ENCODE measurements at places on chromosomes 4 and X. TPM values are rescaled to one million over a fixed set of nuclear protein-coding genes. Genes with fewer than 3 reads are reported as not detected.

- no peak for DNase-seq
These were observed 146.2 kb upstream of the NDST4 start for GRCh38 chr4:115259642-115260041.

Gene CT45A10
- not detected for total RNA-seq

DNA sequence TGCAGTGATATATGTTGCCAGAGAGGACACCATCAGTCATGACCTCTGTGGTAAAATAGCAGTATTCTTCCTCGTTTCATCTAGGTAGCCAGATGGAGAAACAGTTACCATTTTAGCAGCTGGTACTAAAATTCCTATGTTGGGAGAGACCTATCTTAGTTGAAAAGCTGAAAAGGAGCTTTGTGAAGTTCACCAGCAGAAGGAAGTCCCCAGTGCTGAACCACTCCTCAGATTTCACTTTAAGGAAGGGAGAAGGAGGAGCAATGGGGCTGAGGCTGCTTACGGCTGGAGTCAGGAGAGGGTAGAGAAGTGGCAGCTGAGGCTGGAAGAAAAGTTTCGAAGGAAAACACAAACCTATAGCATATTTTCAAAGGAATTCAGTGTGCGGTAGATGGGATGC is 103.7 kb downstream of the ATXN3L start:
- no peak for DNase-seq

DNA sequence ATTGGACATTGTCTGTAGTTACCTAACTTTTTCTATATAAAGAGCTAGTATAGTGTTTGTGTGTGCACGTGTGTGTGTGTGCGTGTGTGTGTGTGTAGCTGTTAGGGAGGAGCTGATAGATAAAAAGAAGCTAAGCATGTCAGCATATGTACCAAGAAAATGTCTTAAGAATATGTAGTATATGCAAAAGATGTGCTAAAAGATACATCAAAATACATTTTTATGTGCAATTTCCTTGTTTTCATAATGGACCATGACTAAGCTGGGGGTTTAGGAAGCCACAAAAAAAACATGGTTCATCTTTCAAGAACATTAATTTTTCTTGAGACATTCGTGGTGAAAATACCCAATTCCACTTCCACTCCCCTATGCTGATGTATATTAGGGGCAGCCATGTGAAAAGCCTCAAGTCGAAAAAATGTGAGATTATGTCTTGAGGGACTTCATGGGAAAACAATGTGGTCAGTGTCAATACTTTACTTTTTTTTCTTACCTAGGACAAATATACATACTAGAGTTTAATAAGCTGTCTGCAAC is 1599.7 kb downstream of the ARAP2 start:
- no peak for DNase-seq

DNA sequence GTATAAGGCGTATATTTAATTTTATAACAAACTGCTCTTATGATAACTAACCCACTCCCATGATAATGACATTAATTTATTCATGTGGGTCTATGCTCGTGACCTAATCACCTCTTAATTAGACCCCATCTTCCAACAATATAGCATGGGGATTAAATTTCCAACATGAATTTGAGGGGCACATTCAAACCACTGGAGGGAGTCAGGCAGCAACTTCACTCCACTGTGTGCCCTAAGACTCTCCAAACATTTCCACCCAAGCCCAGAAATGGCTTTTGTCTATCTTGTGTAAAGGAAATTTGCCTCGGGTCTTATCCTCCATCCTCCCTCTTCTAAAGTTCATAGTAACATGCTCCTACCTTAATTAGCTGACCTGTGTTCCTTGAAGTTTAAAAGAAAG is 616.1 kb upstream of the CPEB2 start:
- DNase-seq, result no peak

Gene PCYT1B
- total RNA-seq, result 26.1 TPM

GRCh38 chr4:7052923-7053715 is 9.9 kb downstream of the TADA2B start:
- DNase-seq, result no peak

DNA sequence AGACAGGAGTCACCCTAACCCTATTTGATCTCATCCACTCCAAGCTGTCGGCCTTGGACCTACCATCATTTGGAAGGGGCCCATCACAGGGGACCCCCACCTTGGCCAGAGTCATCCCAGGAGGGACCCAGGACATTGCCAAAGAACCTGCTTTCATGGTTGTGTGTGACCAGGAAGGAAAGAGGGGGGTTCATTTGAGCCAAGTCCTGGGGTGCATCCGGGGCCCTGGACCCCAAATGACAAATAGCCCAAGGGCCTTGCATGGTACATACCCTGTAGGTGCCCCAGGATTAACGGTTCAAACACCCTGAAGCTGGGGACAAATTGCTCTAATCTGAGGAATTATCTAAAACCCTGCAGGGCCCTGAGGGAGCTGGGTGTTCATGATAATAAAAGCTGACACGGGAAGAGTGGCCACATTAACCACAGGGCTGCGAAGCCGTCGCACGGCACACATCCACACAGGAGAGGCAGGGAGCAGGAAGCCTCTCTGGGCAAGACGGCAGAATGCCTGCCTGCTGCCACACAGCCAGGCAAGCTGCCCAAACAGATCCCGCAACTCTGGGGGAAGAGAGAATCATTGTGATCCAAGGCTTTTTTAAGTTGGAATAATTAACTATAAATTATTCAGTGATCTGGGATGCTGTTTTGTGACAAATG is 28.2 kb upstream of the PPP2R2C start:
- no peak for DNase-seq

GRCh38 chrX:154990496-154990895 is 32.0 kb downstream of the F8 start:
- DNase-seq, result no peak

GRCh38 chr4:616911-617643 is 8.3 kb upstream of the PDE6B start:
- DNase-seq, result no peak

Gene DNAAF6
- 1.2 TPM for total RNA-seq

- no peak for DNase-seq
These were observed 227.3 kb downstream of the QDPR start for GRCh38 chr4:17284323-17285175.

Gene AFF2
- total RNA-seq, result 9.3 TPM

DNA sequence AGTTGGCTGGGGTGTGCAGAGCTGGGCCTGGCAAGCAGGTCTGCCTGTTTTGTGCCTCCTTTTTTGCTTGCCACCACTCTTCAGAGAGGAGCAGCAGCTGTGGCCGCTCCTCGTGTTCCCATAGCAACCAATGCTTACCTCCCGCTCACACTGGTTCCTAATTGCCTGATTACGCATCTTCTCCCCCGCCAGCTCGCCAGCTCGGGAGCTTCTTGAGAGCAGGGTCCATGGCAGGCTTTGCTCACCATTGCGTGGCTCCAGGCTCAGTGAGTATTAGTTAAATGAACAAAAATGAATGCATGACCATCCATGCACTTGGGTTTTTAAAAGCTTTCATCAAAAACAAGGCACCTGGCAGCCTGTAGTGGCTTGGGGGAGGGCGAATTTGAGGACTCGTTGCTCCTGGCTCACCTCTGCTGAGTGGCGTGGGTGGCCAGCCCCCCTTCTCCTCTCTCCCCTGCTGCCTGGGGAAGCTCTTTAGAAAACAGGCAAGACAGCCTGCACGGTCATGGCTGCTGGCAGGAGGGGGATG is 14.2 kb upstream of the PJA1 start:
- no peak for DNase-seq

DNA sequence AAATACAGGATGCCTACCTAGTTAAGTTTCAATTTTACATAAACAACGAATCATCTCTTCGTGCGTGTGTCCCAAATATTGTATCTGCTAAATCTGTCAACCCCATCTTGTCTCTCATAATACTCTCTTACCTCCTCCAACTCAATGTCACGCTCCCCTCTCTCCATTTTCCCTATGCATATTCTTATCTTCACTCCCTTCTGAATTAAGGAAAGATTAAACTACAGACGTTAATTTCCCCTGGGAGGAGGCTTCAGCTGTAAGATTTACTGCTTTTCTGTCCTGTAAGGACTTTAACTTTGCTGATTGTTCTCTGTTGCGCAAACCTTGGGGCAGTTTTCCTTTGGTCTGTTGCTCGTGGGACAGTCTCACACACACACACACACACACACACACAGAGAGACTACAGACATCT is 455 bp upstream of the ABCB7 start:
- DNase-seq, result no peak

- peak; percentile 78 for DNase-seq
These were observed 2.4 kb upstream of the PCDH10 start for GRCh38 chr4:133146574-133147241.

- no peak for DNase-seq
These were observed 38.1 kb upstream of the CD99L2 start for GRCh38 chrX:150936556-150936955.

- DNase-seq, result no peak
These were observed 87.5 kb upstream of the RBPJ start for GRCh38 chr4:26233350-26233749.

Gene ADAMTS3
- total RNA-seq, result 7.4 TPM

DNA sequence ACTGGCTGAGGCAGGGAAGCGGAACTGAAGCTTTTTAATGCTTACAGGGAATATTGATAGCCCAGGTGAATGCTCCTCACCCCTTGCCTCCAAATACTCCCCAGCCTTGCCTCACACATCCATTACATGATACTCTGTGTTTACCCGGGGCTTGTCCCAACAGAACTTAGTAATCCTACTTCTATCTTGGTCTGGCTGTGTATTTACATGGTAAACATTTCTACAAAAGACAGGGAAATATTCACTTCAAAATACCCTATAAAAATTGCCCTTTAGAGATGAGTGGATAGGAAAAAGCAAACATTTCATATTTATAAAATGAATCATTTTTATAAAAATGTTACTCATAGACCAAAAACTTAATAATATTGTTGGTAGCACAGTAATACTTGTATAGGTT is 120.1 kb downstream of the NHS start:
- no peak for DNase-seq

DNA sequence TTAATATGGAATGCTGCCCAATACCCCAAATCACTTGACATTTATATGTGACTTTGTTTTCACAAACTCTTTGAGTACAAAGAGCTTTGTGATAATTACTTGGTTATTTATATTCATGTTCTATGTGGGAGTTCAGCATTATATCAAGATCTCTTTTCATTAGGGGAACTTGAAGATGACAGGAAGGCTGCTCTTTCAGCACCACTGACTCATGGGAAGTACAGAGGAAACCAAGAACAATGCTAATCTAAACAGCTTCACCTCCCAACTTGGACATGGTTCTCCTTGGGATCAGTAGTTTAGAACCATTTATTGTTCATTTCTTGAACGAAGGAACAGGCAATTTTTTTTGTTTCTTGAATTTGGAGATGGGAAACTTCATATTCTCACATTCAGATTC is 184.0 kb upstream of the AFF2 start:
- no peak for DNase-seq

Gene MAGEB2
- total RNA-seq, result not detected

DNA sequence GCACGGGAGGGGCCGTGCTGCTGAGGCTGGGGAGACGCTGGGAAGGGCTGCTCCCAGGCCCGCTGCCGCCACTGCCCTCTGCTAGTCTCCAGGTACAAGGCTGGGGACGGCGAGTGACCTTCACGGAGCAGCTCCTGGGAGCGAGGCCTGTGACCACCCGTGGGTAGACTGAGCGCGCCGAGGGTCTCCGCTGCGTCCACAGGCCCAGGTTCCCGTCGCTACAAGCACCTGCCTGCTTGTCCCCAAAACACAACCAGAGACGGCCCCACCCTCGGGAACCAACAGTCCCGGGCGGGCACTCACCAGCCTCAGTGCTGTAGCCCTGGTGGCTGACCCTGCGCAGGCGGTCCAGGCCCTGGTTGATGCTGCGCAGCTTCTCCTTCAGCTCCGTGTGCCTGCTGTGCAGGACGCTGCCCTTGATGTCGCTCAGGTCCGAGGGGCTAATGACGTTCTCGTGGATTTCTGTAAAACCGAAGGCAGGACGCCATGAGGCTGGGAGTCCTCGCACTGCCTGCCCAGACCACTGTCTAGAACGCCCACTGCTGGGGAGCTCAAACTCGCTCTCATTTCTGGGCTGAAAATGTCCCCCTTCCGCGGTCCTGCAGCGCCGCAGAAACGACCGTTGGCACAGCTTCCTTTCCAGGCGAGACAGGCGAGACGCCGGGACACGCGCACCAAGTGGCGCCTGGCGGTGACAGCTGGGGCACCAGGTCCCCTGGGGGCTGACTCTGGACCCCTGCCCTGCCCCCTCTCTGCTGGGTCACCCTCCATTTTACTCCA is 14.3 kb downstream of the LRPAP1 start:
- DNase-seq, result no peak

DNA sequence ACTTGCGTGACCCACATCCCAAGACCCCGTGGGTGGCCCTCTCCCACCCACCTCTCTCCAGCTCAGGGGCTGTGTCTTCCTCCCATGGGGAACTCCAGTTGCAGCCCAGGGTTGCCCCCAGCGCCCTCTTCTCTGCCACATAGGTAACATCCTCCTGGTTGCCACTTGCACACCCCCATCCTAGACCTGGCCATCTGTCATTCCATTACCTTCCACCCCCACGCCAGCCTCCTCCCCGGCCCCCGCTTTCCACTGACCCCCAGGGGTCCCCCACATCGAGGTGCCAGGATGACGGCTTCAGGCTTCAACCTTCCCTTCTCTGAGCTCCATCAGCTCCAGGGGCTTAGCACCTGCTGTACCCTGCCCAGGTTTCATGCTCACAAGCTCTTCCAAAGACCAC is 28.1 kb upstream of the IL3RA start:
- no peak for DNase-seq

Gene CSAG3
- 5.5 TPM for total RNA-seq

GRCh38 chr4:43234626-43235415 is 342.3 kb downstream of the GRXCR1 start:
- DNase-seq, result no peak

DNA sequence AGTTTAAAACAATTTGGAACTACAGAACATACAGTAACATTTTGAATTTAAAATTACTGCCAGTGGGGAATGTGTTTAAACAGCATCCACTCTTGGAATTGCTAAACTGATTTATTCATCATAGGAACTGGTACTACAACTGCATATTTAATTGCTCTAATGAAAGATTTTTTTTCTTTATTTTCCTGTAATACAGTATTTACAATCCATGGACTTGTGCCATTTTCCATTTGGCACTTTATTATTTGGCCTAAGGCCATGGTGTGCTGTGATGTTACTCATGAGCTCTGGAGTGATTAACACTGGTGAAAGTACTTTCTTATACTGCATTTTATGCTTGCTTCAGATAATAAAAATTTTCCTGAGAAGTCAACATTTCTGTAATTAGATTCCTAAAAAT is 69.7 kb upstream of the NUDT6 start:
- DNase-seq, result no peak

Gene PRSS12
- total RNA-seq, result 0.77 TPM

DNA sequence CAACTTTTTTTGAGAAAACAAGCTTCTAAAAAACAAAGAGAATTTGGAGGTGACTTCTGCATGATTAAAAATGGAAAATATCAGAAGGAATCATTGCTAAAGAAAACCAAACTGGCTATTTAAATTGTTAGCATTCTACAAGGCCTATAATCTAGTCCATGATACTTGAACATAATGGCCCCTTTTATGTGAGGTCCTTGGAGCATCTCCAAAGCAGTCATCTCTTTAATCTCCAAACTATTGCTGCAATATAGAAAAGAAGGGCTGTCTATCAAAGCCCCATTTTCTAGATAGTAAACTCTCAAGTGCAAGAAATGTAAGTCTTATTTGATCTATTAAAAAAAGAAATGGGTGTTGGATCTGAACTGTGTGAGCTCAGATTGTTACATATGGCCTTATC is 615.1 kb downstream of the CENPC start:
- DNase-seq, result no peak

Data from endothelial cell (in vitro differentiated cells).